ENCODE measurements at places on chromosomes 1 and 21.

GRCh38 chr1:9121496-9122409 lies 7.1 kb downstream of the GPR157 start:
- no peak for DNase-seq

GRCh38 chr1:210214573-210215409 lies 17.8 kb upstream of the SERTAD4 start:
- DNase-seq: no peak

GRCh38 chr1:11520531-11521233 lies 41.7 kb downstream of the DISP3 start:
- DNase-seq: no peak

DNA sequence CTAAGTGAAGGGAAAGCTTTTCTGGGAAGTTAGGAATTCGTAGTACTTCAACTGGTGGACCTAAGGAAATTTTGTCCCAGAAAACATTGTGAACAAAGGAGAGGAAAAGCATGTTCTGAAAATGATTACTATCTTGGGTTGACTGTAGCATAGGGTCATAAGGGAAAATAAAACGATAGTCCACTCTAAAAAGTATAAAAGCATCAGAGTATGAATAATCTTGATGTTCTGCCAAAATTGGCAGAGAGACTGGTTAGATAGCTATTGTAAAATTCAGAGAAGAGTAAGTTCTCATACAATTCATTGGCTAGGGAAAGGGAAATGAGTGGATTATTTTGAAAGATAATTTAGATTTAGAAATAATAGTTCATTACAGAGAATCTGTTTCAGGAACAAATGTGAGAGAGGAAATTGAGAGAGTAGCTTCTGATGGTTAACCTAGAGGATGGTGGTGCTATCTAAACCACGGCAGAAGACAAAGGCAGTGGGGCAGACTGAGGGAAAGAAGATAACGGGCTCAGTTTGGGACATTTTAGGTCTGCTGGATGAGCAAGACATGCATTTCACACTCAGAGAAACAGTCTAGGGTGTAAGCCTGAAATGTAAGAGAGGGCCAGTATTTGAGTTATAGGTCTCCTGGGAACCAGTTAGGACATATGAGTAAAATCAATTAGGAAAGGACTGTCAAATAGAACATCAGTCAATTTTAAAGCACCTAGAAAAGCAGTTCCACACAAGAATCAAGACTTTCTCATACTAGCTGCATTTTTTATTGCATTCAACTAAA lies 799.3 kb upstream of the CXADR start:
- DNase-seq: no peak

DNA sequence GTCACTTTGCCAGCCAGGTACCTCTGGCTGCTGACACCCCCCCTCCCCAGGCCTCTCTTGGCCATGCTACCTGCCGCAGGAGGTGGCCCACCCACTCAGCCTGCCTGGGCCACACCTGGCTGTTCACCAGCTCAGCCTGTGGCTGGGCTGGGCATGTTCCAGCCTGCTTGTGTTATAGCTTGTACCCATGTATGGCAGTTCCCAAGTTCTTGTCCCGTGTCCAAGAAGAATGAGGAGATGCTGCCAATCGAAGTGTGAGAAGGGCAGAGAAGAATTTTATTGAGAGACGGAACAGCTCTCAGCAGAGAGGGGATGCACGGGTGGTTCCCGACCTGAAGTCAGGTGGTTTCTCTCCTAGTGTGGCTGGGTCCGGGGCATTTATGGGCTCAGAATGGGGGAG lies 3.9 kb upstream of the MMEL1 start:
- no peak for DNase-seq
